ENCODE measurements at places on chromosomes 16 and 17. TPM values are rescaled to one million over a fixed set of nuclear protein-coding genes. Genes with fewer than 3 reads are reported as not detected.

SULT1A3 gene
- 7.1 TPM for total RNA-seq

UTS2R gene
- not detected for total RNA-seq

KRT32 gene
- 0.21 TPM for total RNA-seq

KRTAP2-3 gene
- total RNA-seq: 0.21 TPM

CA5A gene
- not detected for total RNA-seq

KRTAP1-1 gene
- not detected for total RNA-seq

ABCC3 gene
- total RNA-seq: 13.3 TPM

MYH1 gene
- not detected for total RNA-seq

STRADA gene
- 13.4 TPM for total RNA-seq

MYO1D gene
- total RNA-seq: 34.2 TPM

ZNF385C gene
- not detected for total RNA-seq

CCL11 gene
- total RNA-seq: not detected

TAT gene
- not detected for total RNA-seq

NPIPB9 gene
- total RNA-seq: 0.51 TPM
